Central memory CD4-positive, alpha-beta T cell (primary cell): ENCODE measurements at places on chromosomes 1 and 21.

- no peak for DNase-seq
Observed at GRCh38 chr1:192350356-192350755, 33.6 kb downstream of the RGS21 start.

- no peak for DNase-seq
Observed at GRCh38 chr1:231497629-231498152, 30.8 kb upstream of the TSNAX start.

DNA sequence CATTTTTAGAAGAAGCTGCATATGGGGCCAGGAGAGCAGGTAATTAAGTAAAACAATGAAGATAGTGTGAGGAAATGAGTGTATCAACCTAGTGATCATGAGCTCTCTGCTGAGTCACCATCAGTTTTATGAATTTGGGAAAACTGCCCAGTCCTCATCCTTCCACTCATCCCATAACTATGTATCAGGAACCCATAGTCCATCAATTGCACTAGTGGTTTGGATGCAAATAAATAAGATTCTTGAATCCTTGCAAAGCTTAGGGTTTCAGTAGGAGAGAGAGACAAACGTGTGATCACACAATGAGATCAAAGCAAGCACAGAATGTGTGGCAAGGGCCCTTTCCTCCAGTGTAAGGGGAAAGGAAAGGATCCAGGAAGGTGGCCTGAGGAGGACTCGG is 145.6 kb downstream of the ZZZ3 start:
- no peak for DNase-seq

- no peak for DNase-seq
Observed at GRCh38 chr1:47821760-47822159, 175.4 kb downstream of the TRABD2B start.

- DNase-seq, result no peak
Observed at GRCh38 chr1:76176000-76176399, 101.5 kb downstream of the ST6GALNAC3 start.

DNA sequence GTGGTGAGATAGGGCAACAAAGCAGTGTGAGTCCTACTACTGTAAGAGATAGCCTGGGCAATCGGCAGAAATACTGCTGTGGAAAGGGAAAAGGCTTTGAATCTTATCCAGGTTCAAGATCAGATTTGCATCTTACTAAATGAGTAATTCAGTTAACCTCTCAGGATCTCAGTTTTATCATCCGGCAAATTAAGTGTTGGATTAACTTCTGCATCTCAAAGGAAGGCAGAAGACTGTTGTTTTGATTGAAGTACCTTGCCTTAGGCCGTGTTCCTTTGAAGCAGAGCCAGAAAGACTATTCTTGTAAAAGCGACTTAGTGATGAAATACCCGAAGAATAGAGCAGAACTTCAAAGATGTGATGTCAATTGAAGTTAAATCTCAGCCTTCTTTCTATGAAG is 612.9 kb upstream of the USP24 start:
- no peak for DNase-seq
